Caco-2 (cell line): ENCODE measurements at places on chromosomes 3 and 15. TPM values are rescaled to one million over a fixed set of nuclear protein-coding genes. Genes with fewer than 3 reads are reported as not detected.
A peak's percentile ranks its signal among the peaks of the same experiment; 100 is the strongest.

KLHDC8B gene
- total RNA-seq = 7.4 and 8.8 TPM in 2 replicates

SMARCC1 gene
- 128 and 139 TPM in 2 replicates for total RNA-seq

PLSCR5 gene
- total RNA-seq = 0.26 TPM in 1 of 2 replicates, not detected in the other

OXSR1 gene
- total RNA-seq = 39.2 and 39.3 TPM in 2 replicates

SCAMP2 gene
- 97.4 and 98.5 TPM in 2 replicates for total RNA-seq

GPR160 gene
- 14.8 and 16.1 TPM in 2 replicates for total RNA-seq

TM4SF18 gene
- not detected in 2 replicates for total RNA-seq

WDR72 gene
- total RNA-seq = 10.1 and 11.2 TPM in 2 replicates

TM4SF4 gene
- 1.9 and 2.7 TPM in 2 replicates for total RNA-seq

RPP25 gene
- total RNA-seq = 30.1 and 35.3 TPM in 2 replicates

LCTL gene
- not detected in 2 replicates for total RNA-seq

DNA sequence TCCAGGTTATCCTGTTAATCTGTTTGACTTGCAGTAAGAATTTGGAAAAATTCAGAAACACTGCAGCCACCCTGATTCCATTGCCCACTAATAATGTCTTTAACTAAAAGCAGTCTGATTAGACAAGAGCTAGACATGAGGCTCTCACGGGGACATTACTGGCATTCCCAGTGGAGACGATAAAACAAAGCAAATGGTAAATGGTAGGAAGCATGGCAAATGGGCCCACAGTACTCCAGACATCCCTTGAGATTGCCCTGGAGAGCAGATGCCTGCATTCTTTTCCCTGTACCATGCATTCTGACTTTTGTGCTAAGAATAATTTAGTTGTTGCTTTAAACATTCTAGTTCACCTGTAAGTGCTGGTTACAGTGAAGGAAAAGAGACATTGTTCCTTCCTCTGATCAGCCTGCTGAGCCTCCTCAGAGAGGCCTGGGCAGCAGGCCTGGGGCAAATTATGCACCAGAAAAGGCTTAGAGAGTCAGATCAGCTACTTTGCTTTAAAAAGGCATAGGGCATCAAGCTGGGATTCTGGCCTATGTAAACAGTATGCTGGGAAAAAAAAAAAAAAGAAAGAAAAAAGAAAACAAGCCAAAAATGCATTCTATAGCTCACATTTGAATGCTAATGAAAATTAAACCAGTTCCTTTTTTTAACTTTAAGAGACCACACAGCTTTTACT is 204.6 kb downstream of the GABRG3 start:
- DNase-seq = no peak

- no peak for DNase-seq
Measured at GRCh38 chr3:55373423-55373822, 113.7 kb downstream of the WNT5A start.

GRCh38 chr3:17832016-17832415 is 89.6 kb upstream of the TBC1D5 start:
- no peak for DNase-seq

DNA sequence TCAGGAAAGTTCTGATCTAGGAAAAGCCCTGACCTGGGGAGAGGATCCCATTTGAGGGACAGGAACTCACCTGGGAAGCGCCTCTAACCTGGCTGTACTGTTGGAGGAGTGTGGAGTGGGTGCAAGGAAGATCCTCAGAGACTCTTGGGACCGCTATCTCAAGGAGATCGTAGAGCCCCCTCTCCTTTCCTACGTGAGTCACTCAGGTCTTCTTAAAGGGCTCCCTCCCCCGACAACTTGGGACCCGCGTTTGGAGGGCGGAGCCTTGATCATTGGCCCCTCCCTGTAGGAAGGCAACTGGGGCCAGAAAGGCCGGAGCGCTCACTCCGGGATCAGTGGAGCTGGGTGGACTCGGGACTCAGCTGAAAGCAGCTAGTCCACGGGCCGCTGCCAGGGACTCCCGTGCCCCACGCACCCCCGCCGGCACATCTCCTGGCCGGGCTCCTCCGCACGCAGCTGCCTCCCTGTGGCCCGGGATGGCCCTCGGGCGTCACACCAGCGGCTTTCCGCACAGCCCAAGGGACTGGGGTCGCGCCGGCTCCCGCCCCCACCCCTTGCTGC is 520 bp downstream of the SLC26A6 start:
- peak; percentile 65 for DNase-seq

DNA sequence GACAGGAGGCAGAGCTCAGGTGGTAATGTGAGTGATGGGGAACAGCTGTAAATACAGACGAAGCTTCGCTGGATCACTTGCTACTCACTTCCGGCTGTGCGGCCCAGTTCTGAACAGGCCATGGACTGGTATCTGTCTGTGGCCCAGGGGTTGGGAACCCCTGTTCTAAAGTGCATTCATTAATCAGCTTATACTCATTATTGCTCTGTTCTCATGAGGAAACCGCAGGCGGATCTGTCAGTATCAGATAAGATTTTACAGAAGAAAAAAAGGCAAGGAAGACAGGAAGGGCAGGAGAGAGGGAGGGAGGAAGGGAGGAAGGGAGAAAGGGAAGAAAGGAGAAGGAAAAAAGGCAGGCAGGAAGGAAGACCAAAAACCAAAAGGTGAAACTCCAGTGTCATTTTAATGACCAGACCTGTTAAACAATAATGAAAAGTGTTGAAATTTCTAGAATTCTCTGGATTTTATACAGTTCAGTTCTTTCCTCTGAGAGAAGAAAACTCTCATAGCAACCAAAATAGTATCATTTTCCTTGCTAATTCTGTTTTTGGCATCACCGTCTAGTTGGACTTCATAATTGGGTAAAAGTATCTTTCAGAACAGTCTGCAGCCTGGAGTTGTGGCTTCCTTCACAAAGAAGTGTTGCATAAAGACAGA is 128.0 kb upstream of the PROK2 start:
- no peak for DNase-seq

GRCh38 chr3:43854283-43854682 is 163.5 kb downstream of the ABHD5 start:
- no peak for DNase-seq

DNA sequence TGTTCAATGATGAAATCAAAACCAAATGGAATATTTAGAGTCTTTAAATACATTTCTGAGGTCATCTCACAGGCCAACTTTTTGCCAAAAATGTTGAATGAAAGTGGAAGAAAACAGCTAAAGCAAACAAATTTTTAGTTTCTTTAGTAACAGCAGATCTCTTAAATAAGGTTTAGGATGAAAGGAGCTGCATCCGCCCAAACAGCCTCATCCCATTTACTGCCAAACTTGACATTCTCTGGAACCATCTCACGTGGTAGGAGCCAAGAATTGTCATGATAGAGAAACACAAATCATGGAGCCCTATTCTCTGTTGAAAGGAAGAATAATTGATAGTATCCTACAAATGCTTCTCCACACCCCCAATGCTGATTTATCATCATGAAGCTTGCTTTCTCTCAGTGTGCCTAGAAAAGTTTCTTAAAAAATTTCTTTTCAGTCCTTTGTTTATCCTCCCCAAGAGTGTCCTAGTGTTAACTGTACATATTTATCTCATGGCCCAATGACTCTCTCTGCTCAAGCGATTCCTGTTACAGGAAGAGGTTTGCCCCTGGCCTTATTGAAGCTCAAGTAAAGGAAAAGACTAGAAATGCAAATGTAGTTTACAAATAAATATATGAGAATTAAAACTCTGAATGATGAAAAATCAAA is 23.4 kb downstream of the SLC9A9 start:
- DNase-seq = no peak

GRCh38 chr3:51862886-51863285 is 1.5 kb downstream of the IQCF2 start:
- DNase-seq = no peak

GRCh38 chr3:116947148-116947547 is 237.6 kb downstream of the TUSC7 start:
- no peak for DNase-seq

DNA sequence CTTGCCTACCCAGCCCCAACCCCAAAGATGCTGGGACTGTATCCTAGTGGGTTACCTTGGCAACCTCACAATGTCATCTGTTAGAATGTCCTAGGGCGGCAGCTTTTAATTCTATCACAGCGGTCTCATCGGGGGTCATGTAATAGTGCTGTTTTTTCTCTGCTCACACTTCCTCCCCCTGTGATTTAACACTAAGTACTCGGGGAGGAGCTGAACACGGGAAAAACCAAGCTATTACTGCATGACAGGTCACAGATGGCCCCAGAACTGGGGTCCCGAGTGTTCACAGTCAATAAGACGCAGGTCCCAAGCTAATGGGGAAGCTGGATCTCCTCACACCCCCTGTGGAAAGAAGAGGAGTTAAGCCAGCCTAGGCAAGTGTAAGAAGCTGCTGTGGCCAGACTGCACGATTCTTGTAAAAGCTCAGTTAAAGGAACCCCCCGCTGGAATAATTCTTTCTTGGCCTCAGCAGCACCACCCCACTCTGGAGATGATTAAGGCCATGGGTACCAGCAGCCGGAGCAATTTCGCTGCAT is 2.5 kb upstream of the RFTN1 start:
- DNase-seq = no peak

- DNase-seq = no peak
Measured at GRCh38 chr3:26264708-26265107, 357.9 kb upstream of the LRRC3B start.

DNA sequence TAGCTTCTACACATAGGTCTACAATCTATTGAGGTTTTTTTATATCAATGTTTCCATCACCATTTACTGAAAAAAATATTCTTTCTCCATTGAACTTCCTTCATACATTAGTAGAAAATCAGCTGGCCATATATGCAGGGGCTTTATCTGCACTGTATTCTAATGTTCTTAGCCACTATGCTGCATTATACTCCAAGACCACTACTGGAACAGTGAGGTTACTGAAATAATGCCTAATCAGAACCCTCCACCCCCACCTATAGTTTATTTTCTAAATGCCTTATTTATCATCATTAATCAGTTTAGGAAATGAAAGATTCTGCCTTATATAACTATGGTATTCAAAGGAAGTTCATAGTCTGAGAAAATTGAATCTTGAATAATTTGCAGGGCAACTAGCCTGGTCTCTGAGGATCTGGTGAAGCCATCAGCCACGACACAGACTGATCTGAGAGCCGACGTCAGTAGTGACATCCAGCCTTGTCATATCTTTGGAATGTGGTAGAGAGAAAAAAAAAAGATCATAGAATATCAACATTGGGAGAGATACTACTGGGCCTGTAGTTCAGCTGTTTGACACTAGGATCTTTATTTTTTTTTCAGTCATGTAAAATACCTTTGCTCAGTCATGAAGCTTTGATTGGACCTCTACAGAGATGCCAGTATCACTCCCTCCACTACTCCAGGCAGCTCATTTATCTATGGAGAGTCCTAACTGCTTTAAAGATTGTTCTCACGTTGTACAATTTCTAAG is 66.6 kb downstream of the P3H2 start:
- DNase-seq = peak; percentile 67

- no peak for DNase-seq
Measured at GRCh38 chr3:154758109-154758868, 321.8 kb upstream of the MME start.

- DNase-seq = peak; percentile 18
Measured at GRCh38 chr3:149967086-149967685, 3.5 kb downstream of the PFN2 start.

GRCh38 chr15:63362885-63363284 is 18.8 kb downstream of the CA12 start:
- no peak for DNase-seq

DNA sequence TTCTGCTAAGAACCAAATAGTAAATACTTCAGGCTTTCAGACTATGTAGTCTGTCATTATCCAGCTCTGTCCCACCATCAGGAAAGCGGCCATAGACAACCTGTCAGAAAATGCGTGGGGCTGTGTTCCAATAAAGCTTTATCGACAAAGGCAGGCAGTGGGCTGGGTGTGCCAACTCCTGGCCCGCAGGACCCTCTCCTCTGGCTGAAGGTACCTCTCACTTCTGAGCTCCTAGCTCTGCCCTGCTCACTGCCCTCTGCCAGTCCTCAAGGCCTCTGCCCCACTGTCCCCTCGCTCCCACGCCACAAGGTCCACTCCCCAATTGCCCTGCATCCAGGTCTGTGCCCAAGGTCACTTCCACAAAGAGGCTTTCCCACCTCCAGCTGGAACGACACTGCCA is 20.0 kb downstream of the SSUH2 start:
- no peak for DNase-seq

DNA sequence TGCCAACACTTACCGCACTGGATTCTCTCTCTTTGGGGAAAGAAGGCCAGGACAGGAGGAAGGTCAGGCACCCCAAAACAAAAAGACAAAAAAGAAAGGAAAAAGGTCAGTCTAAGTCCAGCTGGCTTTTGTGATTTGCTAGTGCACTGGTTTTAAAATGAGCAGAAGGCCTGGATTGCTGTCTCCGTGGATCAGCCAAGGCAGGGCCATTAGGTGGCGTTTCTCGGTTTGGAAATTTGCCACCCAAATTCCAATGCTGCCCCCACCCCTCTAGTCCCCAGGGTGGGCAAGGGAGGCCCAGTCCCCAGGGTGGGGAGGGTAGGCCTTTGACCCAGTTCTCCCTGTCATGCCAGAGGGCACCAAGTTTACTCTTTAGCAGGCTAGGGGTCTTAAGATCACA is 33.3 kb downstream of the TLE3 start:
- no peak for DNase-seq

DNA sequence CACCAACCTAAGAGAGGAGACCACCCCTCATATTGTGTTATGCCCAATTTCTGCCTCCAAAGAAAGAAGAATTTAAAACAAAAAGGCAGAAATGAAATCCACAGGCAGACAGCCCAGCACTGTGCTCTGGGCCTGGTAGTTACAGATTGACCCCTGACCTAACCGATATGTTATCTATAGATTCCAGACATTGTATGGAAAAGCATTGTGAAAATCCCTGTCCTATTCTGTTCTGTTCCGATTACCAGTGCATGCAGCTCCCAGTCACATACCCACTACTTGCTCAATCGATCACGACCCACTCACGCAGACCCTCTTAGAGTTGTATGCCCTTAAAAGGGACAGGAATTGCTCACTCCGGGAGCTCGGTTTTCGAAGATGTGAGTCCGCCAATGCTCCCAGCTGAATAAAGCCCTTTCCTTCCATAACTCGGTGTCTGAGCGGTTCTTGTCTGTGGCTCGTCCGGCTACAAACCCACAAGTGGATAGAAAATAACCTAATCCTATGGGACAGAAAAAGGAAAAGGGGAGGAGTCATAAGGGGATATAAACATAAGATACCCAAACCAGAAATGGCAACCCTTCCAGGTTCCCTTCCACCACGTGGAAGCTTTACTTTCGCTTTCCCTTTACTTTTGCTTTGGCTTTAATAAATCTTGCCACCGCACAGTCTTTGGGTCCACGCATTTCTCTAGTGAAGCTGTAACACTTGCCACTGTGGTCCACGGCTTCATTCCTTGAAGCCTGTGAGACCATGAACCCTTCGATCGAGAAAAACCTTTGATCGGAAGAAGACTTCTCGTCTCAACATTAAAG is 1.7 kb upstream of the CFAP91 start:
- DNase-seq = no peak

- no peak for DNase-seq
Measured at GRCh38 chr15:97547381-97547780, 413.1 kb upstream of the ARRDC4 start.

GRCh38 chr15:89206908-89207331 is 14.5 kb downstream of the RLBP1 start:
- DNase-seq = peak; percentile 88

- DNase-seq = no peak
Measured at GRCh38 chr15:67244971-67245478, 9.4 kb downstream of the AAGAB start.
